ENCODE measurements at places on chromosomes 16 and 17. TPM values are rescaled to one million over a fixed set of nuclear protein-coding genes. Genes with fewer than 3 reads are reported as not detected.

DNA sequence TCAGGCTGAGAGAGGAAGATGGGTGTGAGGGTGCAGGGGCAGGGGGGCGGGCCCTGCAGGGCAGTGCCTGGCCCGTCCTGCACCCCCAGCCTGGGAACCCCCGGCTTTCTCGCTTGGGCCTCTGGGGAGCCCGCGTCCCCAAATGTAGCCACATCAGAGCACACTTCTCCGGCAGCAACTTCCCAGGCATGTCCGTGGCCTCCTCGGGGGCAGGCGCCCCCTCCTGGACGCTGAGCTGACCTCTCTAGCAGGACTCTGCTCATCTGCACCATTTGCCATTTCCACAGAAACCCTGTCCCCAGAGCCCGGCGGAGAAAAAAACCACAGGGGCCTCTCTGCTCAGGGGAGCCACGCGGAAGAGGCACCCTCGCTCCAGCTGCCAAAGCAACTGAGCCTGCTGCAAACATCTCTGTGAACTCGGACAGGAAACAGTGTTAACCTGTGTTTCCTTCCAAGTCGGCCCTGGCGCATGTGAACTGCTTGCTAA is 63.4 kb downstream of the KLHDC4 start:
- H3K36me3 ChIP-seq, result no peaks in the 10 kb centered on the region
- no peak for DNase-seq
- no peak overlapping the region for H3K4me3 ChIP-seq
- no peak overlapping the region for H3K27ac ChIP-seq

GRCh38 chr16:70589998-70590471 is 56.3 kb upstream of the IL34 start:
- H3K27ac ChIP-seq, result no peak overlapping the region
- H3K4me3 ChIP-seq, result no peak overlapping the region
- peaks cover 16% of the 10 kb centered on the region for H3K4me1 ChIP-seq
- no peaks in the 10 kb centered on the region for H3K36me3 ChIP-seq
- DNase-seq, result peak; percentile 49

DNA sequence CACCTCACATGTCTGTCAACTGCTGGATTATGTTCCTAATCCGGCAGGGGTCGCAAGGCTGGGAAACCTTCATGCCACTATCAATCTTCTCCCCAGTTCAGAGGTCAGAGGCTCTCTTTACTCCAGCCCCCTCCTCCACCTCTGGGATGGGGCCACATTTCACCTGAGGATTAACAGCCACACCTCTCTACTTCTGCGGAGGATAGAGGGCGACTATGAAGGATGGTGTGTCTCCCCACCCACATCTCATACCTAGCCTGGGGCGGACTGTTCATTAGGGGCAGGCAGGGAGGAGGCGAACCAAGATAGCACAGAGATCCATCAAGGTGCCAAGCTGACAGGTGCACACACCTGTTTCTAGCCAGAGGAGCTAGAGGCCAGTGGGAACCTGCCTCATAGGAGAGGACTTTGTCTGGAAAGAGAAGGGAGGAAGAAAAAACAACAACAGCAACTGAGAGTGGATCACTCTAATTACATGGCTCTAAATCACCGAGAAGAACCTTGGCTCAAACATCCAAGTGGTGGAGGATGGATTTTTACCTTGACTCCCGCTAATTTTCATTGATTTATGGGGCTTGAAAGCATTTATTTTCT is 41.9 kb upstream of the SKAP1 start:
- H3K27ac ChIP-seq, result no peak overlapping the region
- DNase-seq, result no peak
- no peaks in the 10 kb centered on the region for H3K4me1 ChIP-seq
- no peaks in the 10 kb centered on the region for H3K36me3 ChIP-seq

GRCh38 chr17:18230288-18231141 is 5.1 kb downstream of the LLGL1 start:
- H3K27me3 ChIP-seq, result no peaks in the 10 kb centered on the region
- H3K4me1 ChIP-seq, result peaks cover 3% of the 10 kb centered on the region
- no peaks in the 10 kb centered on the region for H3K36me3 ChIP-seq

TNFRSF12A gene
- total RNA-seq, result 22.4 TPM

AOC2 gene
- 1.3 TPM for total RNA-seq

FA2H gene
- 0.66 TPM for total RNA-seq

CDH1 gene
- 7.7 TPM for total RNA-seq

ESRP2 gene
- total RNA-seq, result 0.73 TPM

All from ovary (tissue), 10 donors.